ENCODE measurements at places on chromosomes 4 and X.

GRCh38 chr4:95507147-95507546 lies 41.6 kb downstream of the UNC5C start:
- DNase-seq: no peak

- DNase-seq: peak; percentile 100
Measured at GRCh38 chr4:110480031-110480549, 4.1 kb downstream of the ENPEP start.

DNA sequence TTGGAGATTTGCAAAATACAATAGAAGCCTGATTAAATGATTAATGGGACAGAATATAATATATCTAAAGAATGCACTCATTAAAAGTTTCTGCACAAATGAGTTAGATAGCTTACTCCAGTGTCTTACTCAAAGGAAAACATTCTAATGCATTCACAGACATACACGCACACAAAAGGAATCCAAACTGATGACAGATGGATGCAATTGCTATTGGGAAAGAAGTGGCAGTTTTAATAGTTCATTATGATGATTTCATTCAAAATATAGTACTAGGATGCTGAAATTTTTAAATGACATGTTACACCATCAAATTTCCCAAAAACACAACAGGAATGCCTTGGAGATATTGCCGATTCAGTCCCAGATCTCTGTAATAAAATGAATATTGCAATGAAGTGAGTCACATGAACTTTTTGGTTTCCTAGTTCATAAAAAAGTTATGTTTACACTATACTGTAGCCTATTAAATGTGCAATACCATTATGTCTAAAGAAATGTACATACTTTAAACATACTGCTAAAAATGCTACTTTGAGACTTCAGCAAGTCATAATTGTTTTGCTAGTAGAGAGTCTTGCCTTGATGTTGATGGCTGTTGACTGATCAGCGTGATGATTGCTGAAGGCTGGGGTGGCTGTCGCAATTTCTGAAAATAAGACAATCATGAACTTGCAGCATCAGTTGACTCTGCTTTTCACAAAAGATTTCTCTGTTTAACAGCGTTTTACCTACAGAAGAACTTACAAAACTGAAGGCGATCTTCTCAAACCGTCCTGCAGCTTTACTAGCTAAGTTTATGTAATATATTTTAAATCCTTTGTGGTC lies 45.6 kb downstream of the BBS12 start:
- peak; percentile 98 for DNase-seq

DNA sequence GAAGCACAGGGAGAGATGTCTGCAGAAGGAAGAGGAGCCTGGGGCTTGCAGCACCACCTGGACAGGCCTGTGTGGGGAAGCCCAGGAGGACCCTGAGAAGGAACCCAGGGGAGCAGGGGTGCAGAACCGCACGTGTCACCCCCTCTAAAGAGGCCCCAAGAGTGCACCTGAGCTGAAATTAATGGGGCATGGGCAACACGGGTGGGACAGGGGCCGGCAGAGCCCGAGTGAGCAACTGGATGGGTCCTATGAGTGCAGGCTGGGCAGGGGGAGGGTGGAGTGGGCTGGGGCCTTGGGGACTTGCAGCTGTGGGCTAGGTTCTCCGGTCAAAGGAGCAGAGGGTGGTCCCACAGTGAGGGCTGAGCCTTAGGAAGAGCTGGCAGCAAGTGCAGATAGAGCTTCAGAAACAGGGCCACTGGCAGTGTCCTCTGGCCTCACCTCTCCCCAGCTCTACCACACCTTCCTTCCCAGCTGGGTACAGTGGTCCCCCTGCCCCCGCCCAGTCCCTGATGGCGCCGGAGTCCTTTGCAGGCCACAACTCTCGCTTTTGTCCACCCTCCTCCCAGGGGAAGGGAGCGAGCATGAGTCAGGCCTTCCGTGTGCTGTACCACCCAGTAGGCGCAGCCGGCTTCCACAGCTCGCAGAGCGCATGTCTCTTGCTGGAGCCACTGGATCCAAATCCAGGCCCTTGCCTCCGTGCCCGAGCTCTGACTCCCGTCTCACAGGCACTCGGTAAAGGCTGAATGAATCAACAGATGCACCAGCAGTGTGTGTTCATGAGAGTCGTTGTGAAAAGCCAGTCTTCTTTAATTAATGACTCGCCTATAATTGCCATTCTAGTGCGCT lies 131.6 kb downstream of the HMX1 start:
- DNase-seq: no peak

- DNase-seq: no peak
Measured at GRCh38 chr4:140672416-140672815, 83.8 kb downstream of the TBC1D9 start.

GRCh38 chr4:153453402-153453801 lies 12.8 kb upstream of the TMEM131L start:
- no peak for DNase-seq

DNA sequence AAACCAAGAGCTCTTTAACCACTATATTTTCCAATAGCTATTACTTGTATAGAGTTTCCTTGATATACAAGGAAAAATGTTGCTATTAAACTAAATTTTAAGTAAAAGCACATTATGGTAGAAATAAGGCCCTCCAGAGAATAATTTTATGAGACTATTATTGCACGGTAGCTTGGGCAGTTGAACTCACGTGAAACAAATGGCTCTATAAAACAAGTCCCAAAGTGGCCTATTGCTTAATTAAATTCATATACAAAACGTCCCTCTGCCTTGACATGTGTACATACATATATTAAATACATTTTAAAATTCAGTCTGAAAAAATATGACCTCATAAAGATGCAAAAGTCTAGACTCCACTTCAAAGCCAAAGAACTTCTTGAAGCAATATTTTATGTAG lies 582.2 kb downstream of the CENPC start:
- no peak for DNase-seq

- no peak for DNase-seq
Measured at GRCh38 chr4:118936406-118936805, 47.8 kb downstream of the SYNPO2 start.

DNA sequence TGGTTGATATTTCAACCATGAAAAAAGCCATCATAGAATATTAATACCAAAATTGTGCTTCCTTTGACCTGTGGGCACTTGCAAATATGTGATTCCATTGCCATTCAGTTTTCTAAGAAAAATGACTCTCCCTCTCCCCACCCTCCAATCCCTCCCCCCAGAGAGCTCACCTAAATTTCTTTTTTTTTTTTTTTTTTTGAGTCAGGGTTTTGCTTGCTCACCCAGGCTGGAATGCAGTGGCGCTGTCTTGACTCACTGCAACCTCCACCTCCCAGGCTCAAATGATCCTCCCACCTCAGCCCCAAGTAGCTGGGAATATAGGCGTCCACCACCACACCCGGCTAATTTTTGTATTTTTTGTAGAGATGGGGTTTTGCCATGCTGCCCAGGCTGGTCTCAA lies 47.0 kb downstream of the SNX25 start:
- DNase-seq: no peak

- no peak for DNase-seq
Measured at GRCh38 chrX:24561121-24561520, 86.0 kb downstream of the PCYT1B start.

DNA sequence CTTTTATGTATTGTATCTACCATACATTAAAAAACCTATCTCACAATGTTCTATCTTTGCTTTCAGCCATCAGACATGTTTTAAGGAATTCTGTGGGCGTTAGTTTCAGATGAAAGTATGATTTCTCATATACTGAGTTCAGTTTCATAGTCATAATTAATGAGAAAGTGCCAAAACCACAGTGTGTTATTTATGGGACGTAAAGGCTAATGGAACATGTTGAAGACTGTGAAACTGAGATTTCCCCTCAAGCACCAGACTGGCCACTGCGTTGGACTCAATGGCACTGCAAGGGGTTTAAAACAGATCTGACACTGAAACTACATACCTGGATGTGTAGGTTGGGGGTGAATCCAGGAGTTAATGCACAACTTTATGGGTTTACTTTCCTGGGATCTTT lies 32.0 kb downstream of the F8 start:
- DNase-seq: no peak

- DNase-seq: no peak
Measured at GRCh38 chr4:141571362-141571761, 65.0 kb upstream of the IL15 start.

GRCh38 chrX:72620550-72621145 lies 48.0 kb upstream of the HDAC8 start:
- DNase-seq: peak; percentile 28

- no peak for DNase-seq
Measured at GRCh38 chrX:151852294-151852693, 60.4 kb upstream of the MAGEA4 start.

DNA sequence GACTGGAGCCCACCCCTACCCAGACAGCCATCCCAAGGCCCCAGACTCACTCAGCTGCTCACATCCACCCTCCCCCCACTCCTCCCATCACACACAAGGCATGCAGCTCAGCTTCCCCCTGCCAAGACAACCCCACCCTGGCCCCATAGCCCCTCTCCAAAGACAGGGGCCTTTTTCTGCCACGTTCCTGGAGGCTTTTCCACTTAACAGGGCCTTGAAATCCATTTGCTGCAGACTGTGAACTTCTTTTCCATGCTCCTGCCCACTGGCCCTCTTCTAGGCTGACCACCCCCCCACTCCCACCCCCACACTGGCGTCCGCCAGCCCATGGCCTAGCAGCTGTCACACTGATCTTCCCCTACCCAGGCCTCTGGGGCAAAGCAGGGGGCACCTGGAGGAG lies 76.0 kb downstream of the PJA1 start:
- no peak for DNase-seq

- no peak for DNase-seq
Measured at GRCh38 chr4:173503330-173504180, 26.5 kb downstream of the HAND2 start.

GRCh38 chrX:139828830-139829229 lies 104.0 kb downstream of the ATP11C start:
- DNase-seq: no peak

GRCh38 chr4:98505992-98506391 lies 152.4 kb downstream of the TSPAN5 start:
- no peak for DNase-seq

DNA sequence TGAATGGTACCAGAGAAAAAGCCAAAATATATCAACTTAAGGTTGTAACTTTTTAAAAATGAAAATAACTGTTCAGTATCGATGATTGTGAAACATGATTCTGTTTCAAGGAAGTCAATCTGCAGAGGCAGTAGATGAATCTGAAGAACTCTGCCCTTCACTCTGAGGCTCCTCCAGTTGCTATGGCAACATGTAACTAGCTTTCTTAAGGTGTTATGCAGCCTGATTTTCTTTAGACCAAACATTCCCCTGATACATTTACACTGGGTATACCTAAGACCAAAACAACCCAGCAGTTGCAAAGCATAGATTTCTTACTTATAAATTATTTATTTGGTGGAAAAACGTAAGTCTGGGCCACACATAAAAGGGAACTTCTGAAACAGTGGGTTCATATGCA lies 133.6 kb upstream of the RASGEF1B start:
- DNase-seq: no peak

DNA sequence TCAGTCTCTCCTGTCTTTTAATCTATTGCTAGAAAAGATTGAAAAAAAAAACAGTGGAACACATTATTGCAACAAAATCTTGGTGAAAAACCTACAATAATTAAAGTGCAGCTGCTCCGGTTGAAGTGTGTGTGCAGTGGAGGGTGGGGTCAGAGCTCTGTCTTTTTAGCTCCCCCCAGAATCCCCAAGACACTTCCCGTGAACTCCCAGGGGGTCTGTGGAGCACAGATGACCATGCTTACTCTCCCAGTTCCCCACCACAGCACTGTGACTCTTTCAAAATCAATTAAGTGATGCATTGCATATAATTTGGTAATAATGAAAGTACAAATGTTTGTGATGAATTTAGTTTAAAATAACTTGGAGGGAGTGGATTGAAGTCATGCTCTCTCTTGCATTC lies 15.7 kb upstream of the SLC10A4 start:
- DNase-seq: no peak

- DNase-seq: no peak
Measured at GRCh38 chrX:153801669-153802068, 7.2 kb downstream of the SSR4 start.

DNA sequence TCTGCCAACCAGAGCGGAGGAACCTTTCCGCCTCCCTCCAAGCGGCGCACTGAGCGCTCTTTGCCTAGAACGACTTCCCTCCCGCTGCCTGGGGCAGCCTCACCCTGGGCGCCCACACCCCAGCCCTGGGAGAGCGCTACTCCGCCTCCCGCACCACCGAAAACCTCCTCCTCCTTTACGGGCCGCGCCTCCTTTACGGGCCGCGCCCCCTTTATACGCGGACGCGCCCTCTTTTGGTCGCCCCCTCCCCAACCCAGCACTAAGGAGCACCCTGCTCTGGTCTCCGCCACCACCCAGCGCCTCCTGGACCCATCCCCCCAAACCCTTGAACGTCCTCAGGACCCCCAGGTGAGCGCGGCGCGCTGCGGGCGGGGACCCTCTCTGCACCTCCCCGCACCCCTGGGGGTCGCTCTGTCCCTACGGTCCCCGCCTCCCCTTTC lies 586 bp upstream of the NSG1 start:
- no peak for DNase-seq
